ENCODE measurements at places on chromosomes 13 and 19.

DNA sequence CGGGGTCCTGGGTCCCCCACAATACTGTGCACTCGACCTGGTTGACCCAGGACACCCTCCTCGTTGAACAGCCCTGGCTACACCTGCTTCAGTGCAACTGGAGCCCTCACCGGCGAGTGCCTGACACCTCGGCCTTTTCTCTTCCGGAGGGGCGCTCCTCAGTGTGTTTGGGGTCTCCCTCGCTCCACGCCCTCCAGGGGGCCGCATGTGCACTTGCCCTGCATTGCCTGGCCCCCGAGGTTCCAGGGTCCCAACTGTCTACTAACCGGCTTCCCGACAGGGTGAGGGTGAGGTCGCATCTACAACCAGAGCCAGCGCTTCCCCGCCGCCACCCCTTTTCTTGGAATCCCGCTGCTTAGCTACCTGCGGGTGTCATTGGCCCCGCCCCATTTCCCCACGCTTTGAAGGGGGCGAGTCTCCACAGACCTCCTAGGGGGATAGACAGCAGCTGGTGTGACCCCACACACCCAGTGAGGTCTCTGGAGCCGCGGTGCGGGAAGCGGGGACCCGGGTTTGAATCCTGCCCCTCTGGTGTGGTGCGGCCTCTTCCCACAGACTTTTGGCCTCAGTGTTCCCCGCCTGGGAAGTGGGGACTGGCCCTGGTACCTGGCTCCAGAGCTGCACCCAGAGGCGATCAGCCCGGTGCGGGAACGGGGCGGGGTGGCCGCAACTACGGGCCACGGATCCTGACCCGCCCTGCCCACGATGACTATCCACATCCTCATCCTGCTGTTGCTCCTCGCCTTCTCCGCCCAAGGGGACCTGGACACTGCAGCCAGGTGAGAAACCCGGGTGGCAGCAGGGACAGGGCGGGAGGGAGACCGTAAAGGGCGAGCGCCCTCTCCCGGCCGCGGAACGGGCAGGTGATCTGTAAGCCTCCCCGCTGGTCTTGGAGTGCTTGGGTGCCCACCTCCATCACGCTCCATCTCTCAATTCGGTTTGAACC lies at the start of gene ADM5:
Gene ADM5 (plus strand): TSS at position 462 of the 946 bp plus-strand sequence. CDS start 244 bp downstream, at position 706.
- DNase-seq, result peak; percentile 56

GRCh38 chr19:29525901-29526729 lies at the start of gene VSTM2B:
Gene VSTM2B, plus strand, starts transcription at chr19:29525994. Its CDS starts 590 bp downstream, at chr19:29526584.
- no peak for DNase-seq

GRCh38 chr13:23956106-23956505 lies 58.8 kb upstream of the C1QTNF9B start:
- DNase-seq, result no peak

GRCh38 chr19:3725640-3726310 lies 17.6 kb downstream of the TJP3 start:
- peak; percentile 98 for DNase-seq
